Stimulated activated naive CD8-positive, alpha-beta T cell treated with anti-CD3 and anti-CD28 coated beads, Interleukin-15, Interleukin-2, amounts not matched to agents 100 U/mL and 50 U/mL, for 24 hours (primary cell): ENCODE measurements at places on chromosomes 4 and X.

GRCh38 chr4:13597604-13598003 lies 29.9 kb downstream of the BOD1L1 start:
- no peak for DNase-seq

- DNase-seq: no peak
These were observed 34.8 kb downstream of the OSTC start for GRCh38 chr4:108685036-108685686.

DNA sequence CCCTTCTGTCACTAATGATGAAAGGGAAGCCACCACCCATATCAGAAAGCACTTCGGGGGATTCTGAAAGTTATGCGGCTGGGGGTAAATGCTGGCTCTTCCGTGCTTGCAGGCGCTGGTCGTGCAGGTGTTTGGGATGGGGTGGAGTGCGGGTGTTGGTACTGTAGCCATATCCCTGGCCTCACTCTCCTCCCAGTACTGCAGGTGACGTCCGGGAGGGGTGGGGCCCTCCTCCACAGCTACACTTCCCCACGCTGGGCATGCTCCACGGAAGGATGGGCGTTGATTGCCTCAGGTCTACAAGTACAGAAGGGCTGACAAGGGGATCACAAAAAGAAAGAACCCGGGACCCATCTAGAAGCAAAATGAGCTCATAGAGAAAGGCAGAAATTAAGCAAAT lies 48.6 kb upstream of the CLDN24 start:
- no peak for DNase-seq

DNA sequence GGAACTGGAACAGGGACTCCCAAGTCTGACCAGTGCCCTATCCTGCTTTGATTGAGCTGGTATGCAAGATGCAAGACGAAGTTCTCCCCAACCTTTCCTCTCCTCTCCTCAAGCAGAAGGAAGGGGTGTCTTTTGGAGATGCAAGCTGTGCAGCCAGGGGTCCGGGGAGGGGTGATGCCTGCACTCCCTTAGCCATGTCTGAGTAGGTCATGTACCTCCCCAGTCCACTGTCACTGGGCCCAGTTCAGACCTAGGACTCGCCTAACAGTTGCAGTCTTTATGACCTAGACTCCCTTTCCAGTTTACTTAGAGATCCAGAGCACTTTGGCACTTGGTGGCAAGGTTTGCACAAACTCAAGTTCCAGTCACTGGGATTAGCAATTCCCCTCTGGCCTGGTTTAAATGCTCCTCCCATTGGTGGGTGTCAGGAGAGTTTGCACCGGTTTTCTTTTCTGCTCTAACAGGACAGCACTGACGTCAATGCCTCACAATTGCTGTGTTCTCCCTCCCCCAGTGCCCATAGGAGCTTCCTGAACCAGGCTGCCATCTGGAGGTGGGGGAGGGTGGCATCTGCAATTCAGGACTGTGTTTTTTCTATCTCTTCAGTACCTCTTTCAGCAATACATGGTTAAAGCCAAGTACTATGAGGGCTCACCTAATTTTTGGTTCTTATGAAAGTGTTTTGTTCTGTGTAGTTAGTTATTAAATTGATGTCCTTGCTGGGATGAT lies 782.2 kb downstream of the ARAP2 start:
- no peak for DNase-seq

- DNase-seq: no peak
These were observed 180.0 kb downstream of the AFAP1 start for GRCh38 chr4:7759635-7760034.
